Myocyte (in vitro differentiated cells): ENCODE measurements at places on chromosomes 6 and 20. TPM values are rescaled to one million over a fixed set of nuclear protein-coding genes. Genes with fewer than 3 reads are reported as not detected.

The POPDC3 gene
- total RNA-seq: 98.0 and 129 TPM in 2 replicates

The ME1 gene
- total RNA-seq: 31.3 and 37.3 TPM in 2 replicates

The IL17A gene
- not detected in 2 replicates for total RNA-seq

The ELOVL2 gene
- 0.05 TPM in 1 of 2 replicates, not detected in the other for total RNA-seq

The CAPN11 gene
- total RNA-seq: 0.31 and 1.0 TPM in 2 replicates

The TBC1D22B gene
- 8.4 and 9.8 TPM in 2 replicates for total RNA-seq

The HSPA1L gene
- 2.6 and 3.6 TPM in 2 replicates for total RNA-seq

The BRD2 gene
- total RNA-seq: 108 and 112 TPM in 2 replicates

The TPD52L1 gene
- total RNA-seq: 55.3 and 97.1 TPM in 2 replicates

The TNF gene
- total RNA-seq: not detected in 2 replicates

The ELOVL4 gene
- total RNA-seq: 1.9 and 2.2 TPM in 2 replicates

The TBX18 gene
- total RNA-seq: 22.6 and 26.7 TPM in 2 replicates

The ULBP3 gene
- total RNA-seq: 6.7 and 8.5 TPM in 2 replicates

The C20orf202 gene
- 0.10 TPM in 1 of 2 replicates, not detected in the other for total RNA-seq

The GFOD1 gene
- total RNA-seq: 2.3 and 2.8 TPM in 2 replicates

The PHF1 gene
- total RNA-seq: 54.4 and 55.5 TPM in 2 replicates

The DEF6 gene
- 0.31 TPM in 1 of 2 replicates, not detected in the other for total RNA-seq

The ARFGEF2 gene
- 27.6 and 36.3 TPM in 2 replicates for total RNA-seq

DNA sequence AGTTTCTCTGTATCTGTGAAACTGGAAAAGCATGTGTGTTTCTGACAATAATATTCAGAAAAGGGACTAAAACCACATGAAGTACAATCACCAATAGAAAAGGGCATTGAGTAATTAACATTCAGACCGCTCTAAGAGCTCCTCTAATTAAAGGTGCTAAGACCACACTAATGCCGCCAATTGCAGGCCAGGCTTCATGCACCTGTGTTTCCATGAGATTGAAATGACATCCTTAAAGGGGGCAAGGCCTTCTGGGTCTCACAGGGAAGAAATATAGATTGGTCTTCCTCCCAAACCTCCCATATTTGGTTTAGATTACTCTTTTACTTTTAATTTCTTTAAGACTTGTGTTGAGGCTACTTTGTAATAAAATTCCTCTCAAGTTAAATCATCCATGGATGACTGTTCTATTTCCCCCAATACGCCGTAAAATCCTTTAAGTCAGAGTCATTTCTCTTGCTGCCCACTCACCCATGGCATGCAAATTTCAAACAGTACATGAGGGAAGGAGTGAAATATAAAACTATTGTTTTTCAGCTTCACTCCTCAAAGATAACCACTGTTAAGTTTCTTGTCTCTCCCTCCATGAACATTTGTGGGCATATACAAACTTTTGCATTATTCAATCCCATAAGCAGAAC, 110.6 kb downstream of the UBE3D start:
- no peak for DNase-seq

- DNase-seq: no peak
Measured at GRCh38 chr6:91761621-91762020, 1174.7 kb upstream of the MAP3K7 start.

GRCh38 chr20:32672982-32673851, 524 bp downstream of the C20orf203 start:
- no peak for DNase-seq

DNA sequence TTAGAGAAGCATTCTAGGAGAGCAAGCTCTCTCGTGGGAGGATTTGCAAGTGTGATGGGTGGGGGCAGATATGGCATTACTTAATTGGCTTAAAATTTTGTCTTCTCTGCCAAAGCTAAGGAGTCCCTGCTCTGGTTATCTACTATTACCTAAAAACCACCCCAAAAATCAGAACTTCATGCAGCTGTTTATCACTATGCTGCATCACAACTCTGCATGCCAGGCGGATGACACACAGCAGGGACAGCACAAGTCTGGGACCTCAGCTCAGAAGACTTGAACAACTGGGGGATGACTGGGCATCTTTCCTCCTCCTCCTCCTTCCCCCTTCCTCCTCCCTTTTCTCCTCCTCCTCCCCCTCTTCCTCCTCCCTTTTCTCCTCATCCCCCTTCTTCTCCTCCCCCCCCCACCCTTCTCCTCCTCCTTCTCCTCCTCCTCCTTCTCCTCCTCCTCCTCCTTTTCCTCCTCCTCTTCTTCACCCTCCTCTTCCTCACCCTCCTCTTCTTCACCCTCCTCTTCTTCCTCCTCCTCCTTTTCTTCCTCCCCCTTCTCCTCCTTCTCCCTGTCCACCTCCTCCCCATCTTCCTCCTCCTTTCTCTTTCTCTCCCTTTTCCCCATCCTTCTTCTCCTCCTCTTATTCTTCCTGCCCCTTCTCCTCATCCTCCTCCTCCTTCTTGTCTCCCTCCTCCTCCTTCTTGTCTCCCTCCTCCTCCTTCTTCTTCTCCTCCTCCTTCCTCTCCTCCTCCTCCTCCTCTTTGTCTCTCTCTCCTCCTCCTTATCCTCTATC, 218.6 kb upstream of the PMEPA1 start:
- peak; percentile 77 for DNase-seq

GRCh38 chr20:41005361-41005729, 23.3 kb upstream of the TOP1 start:
- peak; percentile 88 for DNase-seq

GRCh38 chr6:96576221-96576620, 13.3 kb downstream of the FHL5 start:
- DNase-seq: no peak

GRCh38 chr6:130259557-130259956, 36.8 kb upstream of the SAMD3 start:
- DNase-seq: no peak

- no peak for DNase-seq
Measured at GRCh38 chr20:38298768-38299288, 5.1 kb upstream of the BPI start.

DNA sequence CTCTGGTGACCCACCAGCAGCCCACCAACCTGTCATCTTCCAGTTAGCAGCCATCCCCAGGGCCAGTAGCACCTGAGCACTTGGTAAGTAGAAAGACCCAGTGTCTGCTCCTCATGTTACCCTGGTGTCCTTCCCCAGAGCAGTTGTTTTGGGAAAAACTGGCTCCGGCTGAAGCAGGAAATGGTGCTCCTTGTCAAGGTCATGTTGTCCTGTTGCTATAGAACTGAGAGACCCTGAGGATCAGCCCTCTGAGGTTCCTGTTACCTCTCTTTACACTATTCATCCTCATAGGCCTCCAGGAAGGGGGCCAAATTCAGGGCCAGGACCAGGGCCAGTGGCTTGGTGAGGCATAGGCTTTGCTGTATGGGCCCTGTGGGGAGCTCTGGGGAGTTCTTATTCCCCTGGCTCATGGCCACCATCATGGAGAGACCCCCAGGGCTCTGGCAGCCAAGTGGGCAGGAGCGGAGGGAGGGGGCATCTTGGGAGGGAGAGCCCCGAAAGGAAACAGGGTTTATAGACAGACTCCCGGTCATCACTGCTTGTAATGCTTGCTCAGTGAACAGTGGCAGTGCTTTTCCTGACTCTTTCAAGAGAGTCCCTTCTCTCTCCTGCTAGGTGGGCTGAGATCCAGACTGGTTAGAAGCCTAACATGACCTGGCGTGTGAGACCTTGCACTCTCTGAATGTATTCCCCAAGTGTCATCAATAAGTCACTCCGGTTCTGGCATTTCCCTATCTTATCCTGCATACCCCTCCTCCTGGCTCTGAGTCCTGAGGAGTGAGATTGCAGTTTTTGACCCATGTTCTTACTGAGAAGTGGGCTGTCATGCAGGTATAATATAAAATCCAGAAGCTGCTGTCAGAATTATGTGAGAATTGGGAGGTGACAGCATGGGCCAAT, 50.7 kb downstream of the PPARD start:
- DNase-seq: no peak

DNA sequence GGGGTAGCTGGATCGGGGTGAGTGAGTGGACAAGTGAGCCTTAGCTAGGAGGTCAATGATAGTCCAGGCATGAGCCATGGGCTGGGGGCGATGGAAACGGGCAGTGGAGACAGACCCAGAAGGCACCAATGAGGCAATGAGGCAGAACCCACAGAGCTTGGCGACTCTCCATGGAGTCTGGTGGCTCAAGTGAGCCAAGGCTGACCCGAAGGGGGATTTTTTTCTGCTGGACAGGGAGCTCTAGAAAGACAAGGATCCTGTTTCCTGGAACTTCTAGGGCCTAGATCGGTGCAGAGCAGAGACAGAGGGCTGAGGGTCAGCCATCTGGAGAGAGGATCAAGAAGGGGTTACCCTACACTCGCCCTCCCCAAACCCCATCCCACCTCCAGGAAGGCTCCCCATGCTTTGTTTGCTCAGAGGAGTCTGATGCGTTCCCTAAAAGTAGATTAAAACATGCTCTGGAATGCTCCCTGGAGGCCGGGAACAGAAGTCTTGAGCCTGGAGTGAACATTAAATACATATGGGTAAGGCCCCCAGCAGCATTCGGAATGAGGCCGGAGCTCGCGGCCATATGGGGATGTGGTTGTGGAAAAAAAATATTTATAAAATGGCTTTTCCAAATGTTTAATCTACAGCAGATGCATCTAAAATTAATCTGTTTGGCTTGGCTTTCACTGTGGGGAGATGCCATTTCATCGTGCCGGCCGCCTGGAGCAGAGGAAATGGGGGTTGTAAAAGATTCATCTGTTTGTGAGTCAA, 237.8 kb upstream of the PMEPA1 start:
- DNase-seq: no peak

GRCh38 chr6:148407372-148407771, 64.7 kb downstream of the SASH1 start:
- peak; percentile 81 for DNase-seq

DNA sequence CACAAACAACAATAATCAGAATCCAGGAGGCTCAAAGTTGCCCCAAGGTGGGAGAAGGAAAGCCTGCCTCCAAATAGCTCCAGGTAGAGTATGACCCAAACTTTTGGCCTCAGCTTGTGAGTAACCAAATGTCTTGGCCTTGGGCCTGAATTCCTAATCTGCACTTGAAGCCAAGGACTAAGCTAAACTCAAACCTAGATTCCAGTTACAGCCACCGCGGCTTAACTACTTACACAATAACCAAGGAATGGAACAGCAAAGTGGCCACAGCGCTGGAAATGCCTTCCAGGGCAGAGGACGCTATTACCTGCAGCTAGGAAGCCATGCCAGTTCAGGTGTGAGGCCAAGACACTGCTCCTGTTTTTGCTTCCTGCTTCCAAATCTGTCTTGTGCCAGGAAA, 4.6 kb downstream of the NINL start:
- DNase-seq: peak; percentile 34

GRCh38 chr20:61120595-61121515, 131.2 kb upstream of the CDH4 start:
- DNase-seq: peak; percentile 66

GRCh38 chr6:157569543-157569942, 188.6 kb downstream of the ZDHHC14 start:
- no peak for DNase-seq

DNA sequence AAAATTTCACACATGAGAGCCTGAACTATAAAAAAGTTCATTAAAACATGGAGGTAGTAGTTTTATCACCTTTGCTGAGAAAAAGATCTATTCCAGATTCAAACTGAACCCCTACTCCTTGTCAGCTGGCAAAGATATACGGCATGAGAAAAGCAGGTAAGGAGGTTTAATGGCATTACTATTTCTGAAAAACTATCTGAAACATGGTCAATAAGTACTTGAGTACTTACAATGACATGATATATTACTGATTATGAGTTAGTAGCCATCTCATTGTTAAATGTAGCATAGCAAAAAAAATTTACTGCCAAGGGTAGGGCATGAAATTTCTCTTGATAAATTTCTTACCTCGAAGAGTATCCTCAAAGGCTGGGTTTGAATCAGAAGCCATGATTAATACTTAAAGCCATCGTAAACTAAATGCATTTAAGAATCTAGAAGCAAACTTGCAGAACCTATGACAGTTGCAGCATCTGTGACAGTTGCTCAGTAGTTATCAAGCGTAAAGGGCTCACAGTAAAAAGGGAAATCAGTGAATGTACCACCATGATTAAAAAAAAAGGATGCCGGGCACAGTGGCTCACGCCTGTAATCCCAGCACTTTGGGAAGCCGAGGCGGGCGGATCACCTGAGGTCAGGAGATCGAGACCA, 8.7 kb downstream of the SLC17A5 start:
- no peak for DNase-seq

DNA sequence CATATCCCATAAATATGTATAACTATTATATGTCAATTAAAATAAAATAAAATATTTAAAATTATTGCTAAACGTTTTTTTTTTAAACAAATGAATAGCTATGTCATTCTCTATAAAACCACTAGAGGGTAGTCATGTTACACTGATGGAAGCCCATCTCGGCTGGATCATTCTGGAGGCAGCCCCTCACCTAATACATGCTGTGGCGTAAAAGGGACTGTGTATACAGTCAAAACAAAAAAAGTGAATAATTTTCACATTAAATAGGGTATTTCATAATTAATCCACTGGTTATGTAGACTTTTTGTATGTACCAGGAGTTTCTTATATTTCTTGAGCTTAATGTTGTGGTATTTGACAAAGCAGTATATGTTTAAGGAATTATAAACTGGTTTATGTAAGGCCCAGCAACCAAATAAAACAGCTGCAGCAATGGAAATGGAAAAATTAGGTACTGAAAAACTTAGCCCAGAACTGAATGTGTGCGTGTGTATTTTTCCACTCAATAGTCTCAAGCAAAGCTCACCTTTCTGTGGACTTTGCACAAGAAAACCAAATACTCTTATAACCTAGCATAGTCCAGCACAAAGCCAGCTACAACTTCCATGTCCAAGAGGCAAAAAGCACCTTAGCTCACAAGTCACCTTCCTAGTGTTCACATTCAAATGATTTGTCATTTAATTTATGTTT, 81.7 kb downstream of the COL9A1 start:
- peak; percentile 45 for DNase-seq

GRCh38 chr6:41716516-41717391, 18.7 kb downstream of the TFEB start:
- DNase-seq: peak; percentile 50

GRCh38 chr20:60031107-60031506, 72.9 kb downstream of the CDH26 start:
- DNase-seq: no peak

DNA sequence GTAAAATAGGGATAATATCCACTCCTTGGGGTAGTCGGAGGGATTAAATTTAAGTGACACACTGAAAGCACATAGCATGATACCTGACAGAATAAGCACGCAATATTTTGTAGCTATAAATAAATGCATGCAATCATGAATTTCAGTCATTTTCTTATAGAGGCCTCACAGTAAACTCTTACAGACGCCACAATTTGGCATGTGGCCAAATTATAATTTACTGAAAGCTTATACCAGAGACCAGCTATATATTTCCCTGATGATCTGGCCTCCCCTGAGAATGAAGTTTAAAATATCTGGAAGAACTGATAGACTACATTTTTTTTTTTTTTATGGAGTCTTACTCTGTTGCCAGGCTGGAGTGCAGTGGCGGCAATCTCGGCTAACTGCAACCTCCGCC, 40.9 kb downstream of the QRSL1 start:
- DNase-seq: no peak

DNA sequence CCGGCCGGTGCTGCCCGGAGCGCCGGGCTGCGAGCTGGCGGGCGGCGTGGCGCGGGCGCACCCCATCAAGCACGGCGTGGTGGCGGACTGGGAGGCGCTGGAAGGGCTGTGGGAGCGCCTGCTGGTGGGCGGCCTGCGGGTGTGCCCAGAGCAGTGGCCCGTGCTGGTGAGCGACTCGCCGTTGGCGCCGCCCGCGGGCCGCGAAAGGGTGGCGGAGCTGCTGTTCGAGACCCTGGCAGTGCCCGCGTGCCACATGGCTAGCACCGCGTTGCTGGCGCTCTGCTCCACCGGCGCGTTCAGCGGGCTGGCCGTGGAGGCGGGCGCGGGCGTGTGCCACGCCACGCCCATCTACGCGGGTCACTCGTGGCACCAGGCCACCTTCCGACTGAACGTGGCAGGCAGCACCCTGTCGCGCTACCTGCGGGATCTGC, 517 bp downstream of the ACTL10 start:
- no peak for DNase-seq
